ENCODE measurements at places on chromosomes 6 and 20.

GRCh38 chr6:1025821-1026220, 286.1 kb upstream of the FOXQ1 start:
- no peak for DNase-seq

DNA sequence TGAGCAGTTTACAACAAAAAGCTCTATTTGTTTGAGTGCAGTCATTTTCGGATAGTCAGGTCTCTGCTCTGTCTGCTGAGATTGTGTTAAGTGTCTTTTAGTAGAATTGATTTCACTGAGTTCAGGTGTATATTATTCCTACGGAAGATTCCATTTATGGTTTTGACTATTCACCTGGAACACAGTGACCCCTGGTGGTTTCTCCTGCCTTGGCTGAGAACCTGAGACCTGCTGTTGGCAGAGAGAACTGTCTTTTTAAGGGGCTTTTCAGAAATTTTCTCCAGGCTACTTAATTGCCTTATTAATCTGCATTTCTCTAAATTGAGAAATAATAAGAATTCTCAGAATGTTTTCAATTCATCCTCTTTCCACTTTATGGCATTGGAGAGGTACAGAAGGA, 508.0 kb downstream of the TBC1D32 start:
- DNase-seq = no peak

DNA sequence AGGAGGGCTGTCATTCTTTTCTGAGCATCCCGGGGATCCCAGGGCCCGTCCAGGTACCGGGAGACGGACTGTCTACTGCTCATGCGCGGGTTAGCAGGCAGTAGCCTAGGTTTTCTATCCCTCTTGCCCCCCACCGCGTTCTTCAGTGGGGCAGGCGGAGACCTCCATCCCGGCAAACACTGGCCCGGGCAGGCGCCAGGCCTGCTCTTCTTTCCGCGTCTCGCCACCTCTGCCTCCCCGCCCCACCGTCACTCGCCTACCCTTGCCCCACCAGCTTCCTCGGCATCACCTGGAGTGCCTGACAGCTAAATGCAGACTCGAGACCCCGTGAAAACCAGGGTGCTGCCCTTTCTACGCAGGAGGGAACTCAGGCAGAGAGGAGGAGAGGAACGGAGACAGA, 1937.7 kb upstream of the DEFB115 start:
- DNase-seq = no peak

- DNase-seq = no peak
These were observed 1202.0 kb upstream of the ADGRB3 start for GRCh38 chr6:67433124-67433523.

- no peak for DNase-seq
These were observed 272.2 kb downstream of the KCNQ5 start for GRCh38 chr6:72894091-72894490.

DNA sequence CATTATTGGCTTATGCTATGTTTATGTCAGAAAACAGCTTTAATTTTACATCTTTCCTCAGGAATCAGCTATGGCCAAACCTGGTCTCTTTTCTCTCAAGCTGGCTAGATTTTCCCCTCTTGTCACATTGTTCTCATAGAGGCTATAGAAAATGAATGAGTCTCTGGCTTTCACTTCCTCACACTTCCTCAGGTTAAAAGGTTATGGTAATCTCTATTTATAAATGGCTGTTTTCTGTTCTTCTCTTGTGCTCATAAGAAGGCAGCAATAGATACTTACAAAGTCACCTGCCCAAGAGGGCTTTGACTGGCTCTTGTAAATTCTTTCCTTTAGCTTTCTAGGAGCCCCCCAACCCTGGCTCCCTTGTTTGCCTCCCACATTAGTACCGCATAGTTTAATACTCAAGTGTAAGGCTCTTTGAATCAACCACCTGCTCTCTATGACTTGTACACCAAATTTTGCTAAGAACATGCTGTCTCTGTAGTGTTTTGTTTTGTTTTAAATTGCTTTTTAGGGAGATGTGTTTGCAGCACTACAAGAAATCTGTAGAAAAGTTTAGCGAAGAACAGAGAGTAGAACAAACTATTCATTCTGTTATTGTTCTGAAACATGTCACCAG, 897.4 kb upstream of the CITED2 start:
- DNase-seq = no peak

DNA sequence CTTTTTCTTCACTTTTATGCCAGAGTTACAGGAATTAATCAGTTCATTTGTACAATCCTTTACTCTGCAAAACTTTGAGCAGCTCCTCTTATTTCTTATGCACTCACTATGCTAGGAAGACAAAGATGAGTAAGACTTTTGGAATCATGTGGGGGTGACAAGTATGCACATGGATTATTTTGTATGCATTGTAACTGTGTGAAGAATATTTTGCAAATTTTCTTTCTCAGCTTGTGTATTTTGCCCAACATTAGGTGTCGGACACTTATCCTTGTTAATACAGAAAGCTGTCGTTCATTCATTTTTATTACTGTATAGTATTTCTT, 88.6 kb downstream of the PPP1R14C start:
- no peak for DNase-seq

DNA sequence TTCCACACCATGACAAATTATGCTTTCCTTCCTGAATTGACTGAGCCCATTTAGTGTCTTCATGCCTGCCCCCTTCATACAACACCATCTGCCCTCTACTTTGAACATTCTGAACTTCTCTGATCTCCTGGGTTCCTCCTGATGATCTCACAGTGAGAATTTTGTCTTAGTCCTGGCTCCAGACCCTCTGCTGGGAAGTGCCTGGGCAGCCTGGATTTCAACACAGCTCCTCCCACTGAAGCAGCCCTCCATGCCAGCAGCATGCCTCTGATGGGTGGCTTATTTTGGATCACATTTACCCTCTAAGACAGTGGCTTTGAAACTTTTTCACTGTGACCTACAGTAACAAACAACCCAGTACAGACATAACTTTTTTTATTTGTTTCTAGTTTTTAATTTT, 41.5 kb downstream of the DSE start:
- no peak for DNase-seq

DNA sequence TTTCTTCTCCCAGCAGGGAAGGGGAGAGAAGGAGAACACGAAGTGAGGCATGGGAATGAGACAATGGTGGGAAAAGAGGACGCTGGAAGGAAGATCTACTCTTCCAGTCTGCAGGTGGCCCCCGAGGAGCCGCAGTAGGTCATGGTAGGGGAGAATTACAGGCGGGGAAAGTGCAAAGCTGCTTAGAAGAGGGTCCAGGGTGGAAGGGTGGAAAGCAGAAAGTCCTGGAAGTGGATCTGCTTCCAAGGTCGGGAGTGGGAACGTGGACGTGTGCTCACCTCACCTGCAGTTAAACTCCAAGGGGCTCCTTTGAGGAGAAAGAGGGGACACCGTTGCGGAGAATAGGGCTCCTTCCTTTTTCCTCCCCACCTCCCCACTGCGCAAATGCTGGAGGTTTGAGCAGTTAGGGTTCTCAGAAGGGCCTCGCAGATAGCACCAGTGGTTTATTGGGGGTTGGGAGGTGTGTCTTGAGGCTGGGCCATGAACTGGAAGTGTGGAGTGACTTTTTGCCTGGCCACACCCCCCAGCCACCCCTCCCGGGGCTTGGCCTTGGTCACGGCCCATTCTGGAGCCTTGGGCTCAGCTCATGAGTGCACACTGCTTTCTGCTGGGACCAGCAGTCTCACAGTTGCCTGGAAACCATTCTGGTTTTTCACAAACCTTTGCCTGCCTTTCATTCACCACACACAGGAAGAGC, 100.4 kb upstream of the MLN start:
- no peak for DNase-seq

- DNase-seq = no peak
These were observed 103.7 kb downstream of the FYN start for GRCh38 chr6:111769365-111770152.

GRCh38 chr20:24855848-24856247, 93.2 kb upstream of the CST7 start:
- DNase-seq = no peak

DNA sequence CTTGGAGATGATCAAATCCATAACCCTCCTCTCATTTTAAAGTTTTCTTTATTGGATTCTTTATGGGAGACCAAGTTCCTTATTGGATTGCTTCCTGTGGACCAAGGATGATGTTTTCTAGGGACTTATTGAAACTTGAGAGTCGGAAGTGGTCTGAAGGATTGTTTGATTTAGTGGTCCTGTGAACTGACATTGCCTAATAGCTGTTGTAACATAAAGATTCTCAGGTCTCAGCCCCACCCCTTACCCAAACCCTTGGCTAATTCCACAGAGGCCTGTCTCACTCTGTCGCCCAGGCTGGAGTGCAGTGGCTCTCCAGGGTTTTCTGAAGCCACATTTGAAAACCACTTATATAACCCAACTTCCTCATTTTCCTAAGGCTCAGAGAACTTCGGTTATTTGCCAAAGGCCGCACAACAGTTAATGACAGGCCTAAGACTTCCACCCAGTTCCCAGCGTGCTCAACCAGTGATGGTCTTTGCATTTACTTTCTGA, 77.0 kb downstream of the ATXN1 start:
- DNase-seq = no peak

GRCh38 chr6:110900028-110900598, 25.5 kb downstream of the AMD1 start:
- no peak for DNase-seq

DNA sequence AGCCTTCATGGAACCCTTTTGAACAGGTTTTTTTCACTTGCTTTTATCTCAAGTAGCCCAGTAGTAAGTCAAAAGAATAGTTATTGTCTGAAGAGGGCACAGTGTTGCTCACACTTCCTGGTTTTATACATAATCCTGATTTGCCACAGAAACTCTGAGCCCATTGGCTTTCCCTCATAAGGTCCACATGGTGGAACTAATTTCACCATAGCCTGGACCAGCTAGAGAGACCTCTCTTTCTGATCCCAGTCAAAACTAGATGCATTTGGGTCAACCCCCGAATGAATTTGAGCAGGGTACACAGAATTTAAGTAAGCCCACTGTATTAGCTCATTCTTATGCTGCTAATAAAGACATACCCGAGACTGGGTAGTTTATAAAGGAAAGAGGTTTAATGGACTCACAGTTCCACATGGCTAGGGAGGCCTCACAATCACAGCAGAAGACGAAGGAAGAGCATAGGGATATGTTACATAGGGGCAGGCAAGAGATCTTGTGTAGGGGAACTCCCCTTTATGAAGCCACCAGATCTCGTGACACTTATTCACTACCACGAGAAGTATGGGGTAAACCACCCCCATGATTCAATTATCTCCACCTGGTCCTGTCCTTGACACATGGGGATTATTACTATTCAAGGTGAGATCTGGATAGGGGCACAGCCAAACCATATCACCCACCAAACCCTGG, 6.2 kb downstream of the RWDD2A start:
- DNase-seq = no peak

- DNase-seq = no peak
These were observed 296.1 kb upstream of the FLRT3 start for GRCh38 chr20:14633507-14633906.

DNA sequence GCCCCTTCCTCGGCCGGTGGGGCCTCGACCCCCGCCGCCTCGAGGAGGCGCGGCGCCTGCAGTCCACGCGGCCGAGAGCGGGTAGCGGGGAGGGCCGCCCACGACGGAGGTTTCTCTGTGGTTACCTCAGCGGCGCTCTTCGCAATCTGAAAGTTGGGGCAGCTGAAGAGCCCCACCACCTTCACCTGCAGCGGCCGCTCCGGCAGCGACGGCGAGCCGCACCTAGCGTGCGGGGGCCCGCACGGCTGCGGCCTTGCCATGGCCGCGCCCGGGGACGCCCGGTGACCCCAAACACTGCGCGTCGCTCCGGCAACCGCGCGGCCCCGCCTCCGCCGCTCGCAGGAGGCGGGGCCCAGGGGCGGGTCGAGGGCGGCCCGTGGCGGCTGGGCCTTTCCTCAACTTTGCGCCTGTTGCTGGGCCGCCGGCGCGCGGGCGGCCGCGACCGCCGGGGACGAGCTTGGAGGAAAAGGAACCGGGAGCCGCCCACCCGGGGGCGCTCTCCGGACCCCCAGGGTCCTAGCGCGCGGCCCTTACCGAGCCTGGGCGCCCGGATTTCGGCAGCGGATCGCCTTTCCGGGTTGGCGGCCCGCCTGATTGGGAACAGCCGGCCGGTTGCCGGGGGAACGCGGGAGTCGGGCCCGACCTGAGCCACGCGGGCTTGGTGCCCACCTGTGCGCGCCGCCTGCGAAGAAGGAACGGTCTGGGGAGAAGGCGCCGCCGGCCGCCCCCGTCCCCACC, at the start of the genes PPIL6 and SMPD2:
PPIL6 (minus strand) TSS at position 298 of the 738 bp plus-strand sequence; CDS start at position 260, 38 bp downstream.
SMPD2 (plus strand) TSS at position 394 of the 738 bp plus-strand sequence. CDS start 398 bp downstream, outside the sequence.
- DNase-seq = peak; percentile 81

- no peak for DNase-seq
These were observed 177.3 kb downstream of the ID4 start for GRCh38 chr6:20014508-20014907.

DNA sequence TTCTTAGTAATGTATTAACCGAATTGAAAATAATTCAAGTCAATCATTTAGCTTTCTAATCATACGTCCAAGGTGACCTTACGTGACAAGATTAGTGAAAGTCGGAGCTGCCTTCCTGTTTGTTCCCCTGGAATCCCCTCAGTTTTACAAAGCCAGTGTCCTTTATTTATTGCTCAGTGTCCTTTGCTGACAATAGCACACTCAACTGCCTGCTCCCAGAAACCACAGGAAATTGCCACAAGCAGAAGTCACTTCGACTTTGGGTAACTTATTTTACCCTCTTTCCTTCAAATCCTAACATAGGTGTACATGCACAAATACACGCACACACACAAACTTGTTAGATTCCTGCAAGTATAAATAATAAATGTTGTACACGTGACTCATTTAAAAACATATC, 1167.7 kb upstream of the ADGRB3 start:
- DNase-seq = no peak

GRCh38 chr20:25499855-25500434, 85.4 kb downstream of the NINL start:
- DNase-seq = no peak

GRCh38 chr6:44147256-44147655, 11.4 kb upstream of the CAPN11 start:
- no peak for DNase-seq

DNA sequence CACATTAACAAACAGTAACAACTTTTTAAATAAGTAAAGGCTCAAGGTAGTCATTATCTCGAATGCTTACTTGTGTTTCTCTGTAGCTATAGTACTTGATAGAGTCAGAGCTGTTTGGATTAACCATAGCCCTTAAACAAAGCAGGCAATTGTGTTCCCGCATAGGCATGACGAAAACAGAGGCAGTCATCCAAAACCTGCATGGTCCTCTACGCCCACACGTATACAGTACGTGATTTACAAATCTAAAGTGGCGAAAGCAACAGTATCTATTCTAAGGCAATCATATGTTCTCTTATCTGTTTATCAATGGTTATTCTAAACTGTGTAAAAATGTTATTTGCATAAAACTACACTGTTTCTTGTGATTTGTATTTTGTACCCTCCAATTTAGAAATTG, 31.8 kb downstream of the HFE start:
- DNase-seq = no peak

GRCh38 chr6:125789576-125790357, 993 bp upstream of the NCOA7 start:
- peak; percentile 55 for DNase-seq

GRCh38 chr6:21166754-21167153, 426.8 kb upstream of the SOX4 start:
- no peak for DNase-seq

- DNase-seq = no peak
These were observed 1014.5 kb upstream of the MANEA start for GRCh38 chr6:94562846-94563245.

GRCh38 chr6:108955329-108955949, 107.2 kb downstream of the ARMC2 start:
- no peak for DNase-seq

- no peak for DNase-seq
These were observed 37.4 kb upstream of the SLC9A8 start for GRCh38 chr20:49775229-49775693.

GRCh38 chr6:53112404-53112803, 36.2 kb downstream of the GCM1 start:
- DNase-seq = no peak

GRCh38 chr6:42427871-42428270, 23.9 kb downstream of the TRERF1 start:
- no peak for DNase-seq

Data from memory B cell (primary cell).